Heart left ventricle (tissue), 16 donors: ENCODE measurements at places on chromosomes 3 and 15. TPM values are rescaled to one million over a fixed set of nuclear protein-coding genes. Genes with fewer than 3 reads are reported as not detected.

- no peak for DNase-seq
Observed at GRCh38 chr3:172546105-172546504, 22.9 kb upstream of the TNFSF10 start.

- DNase-seq: no peak
Observed at GRCh38 chr15:90326441-90326840, 25.6 kb upstream of the ZNF774 start.

- no peak for DNase-seq
Observed at GRCh38 chr15:27223179-27223578, 252.2 kb downstream of the GABRG3 start.

- DNase-seq: no peak
Observed at GRCh38 chr3:131560795-131561194, 58.0 kb upstream of the MRPL3 start.

GRCh38 chr3:105564546-105565288 is 198.0 kb downstream of the ALCAM start:
- no peak for DNase-seq

GRCh38 chr3:114417675-114418074 is 123.8 kb downstream of the TIGIT start:
- no peak for DNase-seq

DNA sequence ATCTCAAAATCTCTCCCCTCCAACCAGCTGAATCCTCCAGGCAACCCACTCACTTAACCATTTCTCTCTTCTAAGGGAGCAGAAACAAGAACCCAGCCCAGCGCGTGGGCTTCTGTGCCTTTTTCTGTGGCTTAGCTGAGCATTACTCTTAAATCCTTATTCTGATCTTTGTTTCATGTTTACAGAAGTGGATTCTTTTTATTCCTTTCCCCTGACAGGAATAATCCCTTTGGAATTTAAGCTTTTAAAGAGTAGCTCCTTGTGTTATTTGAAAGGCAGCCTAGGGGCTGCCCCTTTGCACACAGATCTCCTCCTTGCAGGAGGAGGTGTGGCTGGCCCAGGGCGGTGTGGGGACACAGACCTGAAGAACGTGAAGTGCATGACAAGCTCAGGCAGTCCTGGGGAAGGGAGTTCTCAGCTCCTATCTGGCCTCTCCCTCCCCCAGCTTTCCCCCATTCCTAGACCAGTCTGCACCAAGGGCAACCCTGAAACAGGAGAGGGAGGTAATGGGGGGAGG is 77.1 kb upstream of the UBE2E1 start:
- DNase-seq: no peak

DNA sequence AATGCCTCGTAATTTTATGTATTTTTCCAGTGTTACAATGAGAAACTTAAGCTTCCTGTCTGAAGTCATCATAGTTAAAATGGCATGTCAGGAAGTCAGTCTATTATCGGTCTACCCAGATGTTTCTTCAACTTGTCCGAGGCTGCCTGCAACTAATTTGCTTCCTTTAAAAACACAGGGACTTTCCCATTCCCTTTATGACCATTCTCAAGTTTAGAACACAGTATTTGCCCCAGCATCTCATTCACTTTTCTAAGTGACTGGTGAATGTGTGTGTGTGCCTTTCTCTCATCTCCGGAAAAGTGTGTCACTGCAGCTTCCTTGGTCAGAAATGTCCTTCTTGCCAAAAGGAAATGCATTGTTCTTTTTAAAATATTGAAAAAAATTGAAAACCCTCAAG is 466.6 kb downstream of the RAP2B start:
- DNase-seq: no peak

DNA sequence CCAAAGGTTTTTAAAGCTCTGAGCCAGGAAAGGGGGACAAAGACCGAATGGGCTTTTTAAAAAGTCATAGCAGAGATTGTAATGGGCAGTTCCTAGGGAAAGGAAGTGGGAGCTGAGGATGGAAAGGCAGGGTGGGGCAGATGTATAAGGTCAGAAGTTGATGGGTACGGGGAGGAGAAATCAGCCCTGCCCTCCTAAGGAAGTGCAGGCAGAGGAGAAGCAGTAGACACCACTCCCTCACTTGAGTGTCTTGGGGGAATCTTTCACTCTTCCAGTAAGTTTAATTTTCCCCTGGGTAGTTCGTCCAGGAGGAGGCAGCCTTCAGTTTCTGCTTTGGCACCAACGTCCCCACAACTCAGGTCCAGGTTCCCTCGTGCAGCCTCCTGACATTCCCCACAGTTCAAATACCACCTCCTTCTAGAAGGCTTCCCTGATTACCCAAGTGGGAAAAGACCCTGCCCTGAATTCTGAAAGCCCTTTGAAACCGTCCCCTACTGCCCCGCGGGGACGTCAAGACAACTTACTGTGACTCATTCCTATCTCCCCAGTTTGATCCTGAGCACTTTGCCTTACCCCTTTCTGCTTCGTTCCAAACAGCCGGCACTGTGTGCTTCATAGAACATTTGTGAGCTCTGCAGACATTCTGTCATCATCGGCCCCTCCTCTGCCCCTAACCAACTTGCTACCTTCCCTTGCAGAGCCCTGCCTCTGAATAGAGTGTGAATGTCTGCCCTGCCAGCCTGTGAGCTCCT is 14.3 kb upstream of the SRP14 start:
- DNase-seq: no peak

DNA sequence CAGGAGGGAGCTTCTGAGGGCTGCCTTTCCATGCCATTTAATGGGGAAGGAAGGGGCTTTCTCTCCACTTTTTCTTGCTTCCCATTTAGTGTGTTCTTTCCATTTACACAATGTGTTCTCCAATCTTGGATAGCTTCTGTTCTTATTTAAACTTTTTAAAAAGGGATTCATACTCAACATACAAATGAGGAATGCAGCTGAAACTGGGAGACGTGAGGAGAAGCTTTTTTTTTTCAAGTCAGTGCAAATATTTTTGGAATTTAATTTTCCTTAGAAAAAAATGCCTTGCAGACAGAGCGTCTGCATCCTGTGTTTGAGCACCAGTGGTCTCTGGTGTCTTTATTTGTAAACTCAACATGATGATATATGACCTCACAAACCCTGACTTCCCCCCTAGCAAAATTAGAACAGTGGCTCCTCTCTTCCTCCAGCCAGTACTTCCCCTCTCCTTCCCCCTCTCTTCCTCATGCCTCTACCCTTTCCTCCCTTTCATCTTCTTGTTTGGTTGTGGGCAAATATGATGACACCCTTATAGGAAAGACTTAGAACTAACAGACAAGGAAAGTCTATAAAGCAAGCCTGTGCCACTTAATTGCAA is 48.1 kb upstream of the PCSK6 start:
- no peak for DNase-seq

GRCh38 chr3:108181172-108181571 is 41.1 kb downstream of the IFT57 start:
- no peak for DNase-seq

DNA sequence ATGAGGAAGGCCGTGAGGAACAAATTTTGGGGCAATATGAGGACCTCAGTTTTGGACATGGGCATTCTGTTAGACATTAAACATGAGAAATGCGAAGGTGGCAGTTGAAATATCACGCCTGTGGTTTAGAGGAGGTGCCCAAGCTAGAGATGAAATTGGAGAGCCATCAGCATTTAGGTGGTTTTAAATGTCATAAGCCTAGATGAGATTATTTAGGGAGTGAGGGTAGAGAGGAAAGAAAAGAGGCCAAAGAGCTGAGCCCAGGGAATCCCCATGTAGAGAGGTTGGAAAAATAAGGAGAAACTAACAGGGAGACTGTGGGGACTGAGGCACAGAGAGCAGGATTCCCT is 14.9 kb downstream of the RTP1 start:
- no peak for DNase-seq

GRCh38 chr3:10577486-10577885 is 72.1 kb upstream of the ATP2B2 start:
- peak; percentile 38 for DNase-seq

DNA sequence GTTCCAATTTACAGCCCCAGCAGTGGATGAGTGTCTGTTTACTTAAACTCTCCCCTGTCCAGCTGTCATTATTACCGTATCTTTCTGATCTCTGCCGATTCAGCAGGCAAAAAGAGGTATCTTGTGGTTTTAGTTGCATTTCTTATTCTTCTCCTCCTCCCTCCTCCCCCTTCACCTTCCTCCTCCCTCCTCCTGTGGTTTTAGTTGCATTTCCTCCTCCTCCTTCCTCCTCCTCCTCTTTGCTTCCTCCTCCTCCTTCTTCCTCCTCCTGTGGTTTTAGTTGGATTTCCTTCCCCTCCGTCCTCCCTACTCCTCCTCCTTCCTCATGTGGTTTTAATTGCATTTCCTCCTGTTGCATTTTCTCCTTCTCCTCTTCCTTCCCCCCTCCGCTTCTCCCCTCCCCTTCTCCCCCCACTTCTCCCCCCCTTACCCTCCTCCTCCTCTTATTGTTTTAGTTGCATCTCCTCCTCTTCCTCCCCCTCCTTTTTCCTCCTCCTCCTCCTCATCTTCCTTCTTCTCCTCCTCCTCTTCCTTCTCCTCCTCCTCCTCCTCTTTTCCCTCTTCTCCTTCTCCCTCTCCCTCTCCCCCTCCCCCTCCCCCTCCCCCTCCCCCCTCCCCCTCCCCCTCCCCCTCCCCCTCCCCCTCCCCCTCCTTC is 25.3 kb upstream of the VPS33B start:
- DNase-seq: no peak

DNA sequence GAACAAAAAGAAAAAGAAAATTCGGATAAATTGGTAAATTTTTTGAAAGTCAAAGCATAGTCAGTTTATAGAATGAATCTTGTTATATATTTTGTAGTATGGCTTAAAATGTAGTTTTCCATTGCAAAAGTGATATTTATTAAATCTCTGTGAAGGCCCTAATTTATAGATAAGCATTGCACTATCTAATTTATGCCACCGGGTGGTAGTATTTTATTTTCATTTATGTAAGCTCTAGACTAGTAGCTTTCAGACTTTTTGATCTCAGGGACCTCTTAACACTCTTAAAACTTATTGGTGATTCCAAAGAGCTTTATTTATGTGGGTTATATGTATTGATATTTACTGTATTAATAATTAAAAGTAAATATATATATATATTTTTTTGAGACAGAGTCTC is 133.9 kb upstream of the LRRFIP2 start:
- DNase-seq: no peak

- DNase-seq: no peak
Observed at GRCh38 chr3:128820252-128820839, 59.1 kb upstream of the ACAD9 start.

GRCh38 chr3:5948084-5948483 is 760.6 kb downstream of the EDEM1 start:
- no peak for DNase-seq

- DNase-seq: no peak
Observed at GRCh38 chr3:57252404-57252803, 24.9 kb downstream of the APPL1 start.

- no peak for DNase-seq
Observed at GRCh38 chr3:72339670-72340030, 508.6 kb downstream of the SHQ1 start.

GRCh38 chr3:151135541-151136337 is 50.3 kb downstream of the MED12L start:
- peak; percentile 31 for DNase-seq

GRCh38 chr3:32751377-32751776 is 66.4 kb downstream of the CNOT10 start:
- DNase-seq: no peak

- no peak for DNase-seq
Observed at GRCh38 chr3:138941259-138941885, 5.6 kb downstream of the FOXL2 start.

GRCh38 chr3:61943975-61944374 is 382.6 kb downstream of the PTPRG start:
- DNase-seq: no peak

DNA sequence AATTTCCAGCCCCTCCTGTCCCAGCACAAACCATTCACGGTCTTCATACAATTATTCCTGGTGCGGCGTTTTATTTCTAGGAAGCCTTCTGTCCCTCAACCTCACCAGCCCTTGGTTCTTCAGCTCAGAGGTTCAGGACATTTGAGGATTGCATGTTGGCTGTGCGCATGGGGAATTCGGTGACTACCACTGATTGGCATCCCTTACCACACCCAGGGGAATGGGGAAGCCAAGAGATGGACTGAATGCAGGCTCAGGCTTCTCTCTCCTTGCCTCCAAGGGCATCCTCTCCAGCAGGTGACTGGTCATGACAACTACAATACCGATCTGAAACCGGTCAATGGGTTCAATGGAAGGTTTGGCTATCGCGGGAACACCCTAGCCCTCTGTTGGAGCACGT is 153.8 kb downstream of the MTHFS start:
- no peak for DNase-seq

- DNase-seq: no peak
Observed at GRCh38 chr3:50138266-50139200, 16.6 kb upstream of the SEMA3F start.

DNA sequence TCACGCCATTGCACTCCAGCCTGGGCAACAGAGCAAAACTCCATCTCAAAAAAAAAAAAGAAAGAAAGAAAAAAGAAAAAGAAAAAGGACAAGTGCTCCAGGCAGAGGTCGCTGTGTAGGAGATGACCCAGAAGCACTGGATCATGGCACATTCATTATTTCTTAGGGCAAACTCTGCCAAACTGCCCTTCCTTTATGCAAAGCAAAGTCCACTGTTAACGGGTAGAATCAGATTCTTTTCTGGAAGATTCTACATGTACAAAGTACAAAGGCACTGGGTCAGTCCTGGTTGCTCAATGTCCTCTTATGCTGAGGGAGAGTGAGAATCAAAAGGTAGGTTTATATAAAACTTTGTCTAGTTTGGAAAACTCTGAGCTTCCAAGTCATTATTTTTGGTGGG is 144.9 kb downstream of the FEZF2 start:
- no peak for DNase-seq

DNA sequence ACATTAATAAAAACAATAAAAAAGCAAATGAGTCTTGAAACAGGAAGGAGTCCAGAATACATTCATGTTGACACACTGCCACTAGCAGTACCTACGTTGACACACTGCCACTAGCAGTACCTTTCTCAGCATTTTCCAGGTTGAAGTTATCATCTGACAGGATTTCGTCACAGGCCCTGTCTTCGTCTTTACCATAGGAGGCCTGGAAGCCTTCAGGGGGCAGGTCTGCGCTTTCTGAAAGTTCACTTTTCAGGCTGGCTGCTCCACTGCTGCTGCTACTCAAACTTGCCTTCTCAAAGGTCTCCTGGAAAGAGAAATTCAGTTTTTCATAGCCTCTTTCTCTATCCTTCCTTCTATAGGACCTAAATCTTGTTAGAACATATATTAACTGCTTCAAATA is 194.7 kb downstream of the NEK10 start:
- DNase-seq: no peak

Gene VPS33B
- total RNA-seq: 5.5 TPM

Gene UNC13C
- total RNA-seq: 0.43 TPM

Gene PIF1
- total RNA-seq: 0.45 TPM

Gene CDHR4
- total RNA-seq: not detected

Gene MINAR1
- total RNA-seq: 0.29 TPM

Gene MYD88
- 5.7 TPM for total RNA-seq

Gene PLSCR4
- total RNA-seq: 9.3 TPM

Gene PIGZ
- total RNA-seq: 7.6 TPM

Gene PCYT1A
- total RNA-seq: 105 TPM

Gene RGMA
- total RNA-seq: 20.8 TPM

Gene ZIC4
- total RNA-seq: not detected

Gene CRBN
- total RNA-seq: 56.0 TPM

Gene BFSP2
- total RNA-seq: not detected

Gene NANOGP8
- total RNA-seq: 0.47 TPM

Gene CISH
- total RNA-seq: 20.3 TPM
